ENCODE measurements at places on chromosomes 16 and 17. TPM values are rescaled to one million over a fixed set of nuclear protein-coding genes. Genes with fewer than 3 reads are reported as not detected.

DNA sequence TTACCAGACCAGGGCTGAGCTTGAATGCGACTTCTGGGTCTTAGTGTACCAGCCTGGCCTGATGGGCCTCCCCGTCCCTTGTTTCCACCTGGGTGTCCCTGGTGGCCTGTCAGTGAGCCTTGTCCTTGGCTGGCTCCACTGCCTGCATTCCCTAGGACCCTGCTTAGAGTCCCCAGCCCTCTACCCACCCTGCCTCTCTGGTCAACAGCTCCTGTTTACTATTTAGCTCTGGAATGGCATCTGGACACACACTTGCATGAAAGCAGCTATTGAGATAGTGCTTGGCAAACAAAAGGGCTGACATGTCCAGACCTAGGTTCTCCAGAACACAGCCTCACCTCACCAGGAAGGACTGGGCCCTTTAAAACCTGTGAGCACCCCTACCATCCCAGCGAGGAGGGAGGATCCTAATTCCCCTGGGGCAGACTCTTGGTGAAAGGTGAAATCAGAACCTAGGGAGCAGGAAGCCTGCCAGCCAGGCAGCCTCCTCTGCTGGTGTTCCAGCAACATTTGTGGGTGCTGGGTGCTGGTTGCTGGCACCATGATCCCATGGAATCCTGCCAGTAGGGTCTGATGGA is 38.8 kb downstream of the RAI1 start:
- DNase-seq = no peak

- no peak for DNase-seq
These were observed 2339.5 kb downstream of the TP53TG3F start for GRCh38 chr16:35798885-35799426.

DNA sequence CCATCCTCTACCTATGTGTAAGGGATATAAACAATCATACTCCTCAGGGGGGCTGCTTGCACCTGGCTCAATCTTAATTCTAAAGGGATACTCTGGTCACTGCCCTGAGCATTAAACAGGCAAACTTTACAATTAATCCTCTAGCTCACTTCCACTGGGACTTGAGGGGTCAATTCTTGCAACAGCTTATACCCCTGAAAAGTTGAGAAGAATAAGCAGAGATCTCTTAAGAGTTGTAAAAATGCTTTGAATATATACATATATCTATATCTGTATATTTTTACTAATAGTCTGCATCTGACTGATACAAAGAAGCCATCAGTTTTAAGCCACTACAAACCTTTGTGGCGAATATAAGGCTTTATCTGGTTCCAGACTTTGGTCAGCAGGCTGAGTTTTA is 19.6 kb downstream of the HEATR6 start:
- no peak for DNase-seq

- DNase-seq = peak; percentile 78
These were observed 53.2 kb downstream of the SMG6 start for GRCh38 chr17:2250140-2251095.

DNA sequence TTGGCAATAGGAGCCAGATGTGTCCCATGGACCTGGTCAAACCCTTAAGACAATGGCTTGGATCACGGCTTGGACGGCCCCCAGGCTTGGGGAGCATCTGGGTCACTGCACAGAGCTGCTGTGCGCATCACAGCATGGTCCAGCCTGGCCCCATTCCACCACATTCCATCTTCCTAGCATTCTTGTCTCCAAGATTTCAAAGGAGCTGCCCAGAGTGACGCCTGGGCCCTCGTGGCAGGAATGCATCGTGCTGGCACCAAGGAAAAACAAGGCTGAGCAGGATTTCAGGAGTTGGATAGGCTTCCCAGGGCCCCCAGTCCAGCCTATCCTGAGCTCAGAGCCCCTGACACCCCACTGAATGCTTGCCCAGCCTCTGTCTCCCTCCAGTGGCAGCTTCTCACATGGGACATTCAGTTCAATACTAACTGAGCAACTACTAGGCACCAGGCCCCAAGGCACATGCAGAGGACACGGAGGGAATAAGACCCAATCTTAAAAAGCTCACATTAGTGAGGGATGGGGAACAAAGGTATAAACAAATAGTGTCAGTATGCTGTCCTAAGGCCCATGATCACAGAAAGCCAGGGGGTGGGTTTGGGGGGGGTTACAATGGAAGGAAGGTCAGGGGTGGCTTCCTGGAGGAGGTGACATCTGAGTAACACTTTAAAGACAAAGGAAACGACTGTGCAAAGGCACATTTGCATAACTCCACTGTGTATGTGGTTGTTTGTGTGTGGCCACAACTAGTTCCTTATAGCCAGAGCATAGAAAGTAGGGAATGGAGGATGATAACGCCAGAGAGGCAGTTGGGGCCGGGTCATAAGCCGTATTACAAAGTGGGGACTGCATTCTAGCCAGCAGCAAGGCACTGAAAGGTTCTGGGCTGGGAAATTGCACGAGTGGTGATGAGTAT is 34.1 kb downstream of the TK2 start:
- DNase-seq = peak; percentile 73

GRCh38 chr17:4836221-4836620 is 3.1 kb downstream of the MINK1 start:
- no peak for DNase-seq

DNA sequence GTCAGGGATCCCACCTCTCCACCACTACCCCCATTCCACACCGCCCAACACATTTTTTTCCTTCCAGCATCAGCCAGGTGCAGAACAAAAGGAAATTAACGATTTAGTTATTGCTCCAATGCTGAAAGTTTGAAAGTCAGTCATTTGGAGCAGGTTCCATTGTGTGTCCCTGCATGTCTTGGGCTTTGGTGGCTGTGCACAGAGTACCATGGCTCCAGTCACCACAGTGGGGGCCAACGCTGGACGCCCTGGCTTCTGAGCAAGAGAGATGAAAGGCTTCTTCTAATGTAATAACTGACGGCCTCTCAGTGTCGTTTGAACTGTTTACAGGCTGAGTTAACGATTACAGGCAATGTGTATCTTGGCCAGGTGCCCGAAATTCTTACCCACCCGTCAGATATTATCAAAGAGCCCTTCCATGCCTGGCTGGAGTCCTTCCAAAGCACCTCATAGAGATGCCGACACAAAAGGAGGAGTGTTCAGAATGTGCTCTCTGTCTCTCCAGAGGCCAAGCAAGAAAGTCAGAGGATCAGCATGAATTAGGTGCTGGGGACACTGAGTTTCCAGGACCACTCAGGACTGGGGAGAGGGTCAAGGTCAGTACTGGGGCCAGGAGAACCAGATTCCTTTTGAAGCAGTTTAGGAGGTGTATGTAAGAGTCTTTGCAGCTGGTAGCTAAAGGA is 25.9 kb downstream of the RNF43 start:
- no peak for DNase-seq

- DNase-seq = no peak
These were observed 99.9 kb downstream of the SPECC1 start for GRCh38 chr17:20109076-20109475.

DNA sequence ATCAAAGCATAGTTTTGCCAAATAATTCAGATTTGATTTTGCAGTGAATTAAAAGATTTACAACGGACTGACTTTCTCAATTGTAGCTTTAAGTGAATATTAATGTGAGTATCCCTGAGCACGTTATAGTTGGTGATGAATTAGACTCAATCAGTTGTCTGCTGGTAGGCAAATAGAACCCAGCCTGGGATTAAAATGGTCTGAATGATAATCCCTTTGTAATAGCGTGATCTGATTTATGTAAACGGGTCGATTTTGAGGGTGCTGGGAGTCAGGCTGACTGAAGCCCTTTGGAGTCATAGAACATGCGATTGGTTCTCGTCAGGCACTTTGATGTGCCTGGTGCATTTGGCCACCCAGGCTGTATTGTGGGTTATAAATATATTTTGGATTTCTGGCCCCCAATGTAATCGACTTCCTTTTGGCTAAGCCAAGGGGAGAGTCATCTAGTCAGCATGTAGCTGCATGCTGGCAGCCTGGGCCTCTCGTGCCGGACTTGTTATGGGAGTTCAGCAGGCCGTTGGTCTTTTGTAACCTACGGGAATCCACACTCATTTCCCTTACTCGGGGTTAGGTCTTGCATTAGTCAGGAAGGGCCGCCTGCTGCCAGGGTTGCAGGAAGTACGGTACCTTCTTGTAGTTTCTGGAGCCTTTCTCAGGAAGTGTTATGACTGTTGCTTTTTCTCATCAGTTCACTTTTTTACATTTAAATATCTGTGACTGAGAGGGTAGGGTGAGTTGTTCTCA is 5.4 kb downstream of the PGS1 start:
- peak; percentile 76 for DNase-seq

DNA sequence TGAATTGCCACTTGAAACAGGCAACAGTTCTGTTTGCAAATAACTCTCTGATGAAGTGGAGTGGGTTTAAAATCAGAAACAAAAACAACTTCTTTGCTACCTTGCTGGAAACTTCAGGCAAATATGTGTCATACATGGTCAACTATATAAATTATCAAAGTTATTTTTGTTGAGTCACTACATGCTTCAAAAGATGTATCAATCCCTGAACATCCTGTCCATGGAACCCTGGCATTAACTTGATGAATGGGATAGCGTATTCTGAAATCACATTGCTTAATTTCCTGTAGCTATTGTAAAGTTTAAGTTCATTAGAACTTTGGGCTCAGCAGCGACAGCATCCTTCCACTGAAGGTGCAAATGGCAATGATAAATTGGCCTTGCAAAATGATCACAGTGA is 213.6 kb upstream of the MAF start:
- no peak for DNase-seq

GRCh38 chr16:54923988-54924387 is 6.7 kb upstream of the IRX5 start:
- DNase-seq = no peak

DNA sequence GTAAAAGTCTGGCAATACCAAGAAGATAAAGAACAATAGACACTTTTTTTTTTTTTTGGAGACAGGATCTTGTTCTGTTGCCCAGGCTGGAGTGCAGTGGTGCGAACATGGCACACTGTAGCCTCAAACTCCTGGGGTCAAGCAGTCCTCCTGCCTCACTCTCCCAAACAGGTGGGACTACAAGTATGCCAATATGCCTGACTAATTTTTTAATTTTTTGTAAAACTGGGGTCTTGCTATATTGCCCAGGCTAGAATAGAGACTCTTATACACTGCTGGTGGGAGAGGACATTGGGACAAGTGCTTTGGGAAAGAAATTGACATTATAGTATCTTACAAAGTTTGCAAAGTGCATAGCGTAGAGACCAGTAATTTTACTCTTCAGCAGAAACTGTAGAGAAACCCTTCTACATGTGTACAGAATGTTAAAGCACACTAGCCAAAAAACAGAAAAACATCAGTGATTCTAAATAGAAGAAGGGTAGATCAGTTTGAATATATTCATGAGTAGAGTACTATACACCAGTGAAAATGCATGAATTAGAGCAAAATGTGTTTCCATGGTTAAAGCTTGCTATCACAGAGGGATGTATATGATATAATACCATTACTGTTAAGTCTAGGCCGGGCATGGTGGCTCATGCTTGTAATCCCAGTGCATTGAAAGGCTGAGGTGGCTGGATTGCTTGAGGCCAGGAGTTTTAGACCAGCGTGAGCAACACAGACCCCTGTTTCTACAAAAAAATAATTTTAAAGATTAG is 7.0 kb upstream of the EFNB3 start:
- DNase-seq = no peak

DNA sequence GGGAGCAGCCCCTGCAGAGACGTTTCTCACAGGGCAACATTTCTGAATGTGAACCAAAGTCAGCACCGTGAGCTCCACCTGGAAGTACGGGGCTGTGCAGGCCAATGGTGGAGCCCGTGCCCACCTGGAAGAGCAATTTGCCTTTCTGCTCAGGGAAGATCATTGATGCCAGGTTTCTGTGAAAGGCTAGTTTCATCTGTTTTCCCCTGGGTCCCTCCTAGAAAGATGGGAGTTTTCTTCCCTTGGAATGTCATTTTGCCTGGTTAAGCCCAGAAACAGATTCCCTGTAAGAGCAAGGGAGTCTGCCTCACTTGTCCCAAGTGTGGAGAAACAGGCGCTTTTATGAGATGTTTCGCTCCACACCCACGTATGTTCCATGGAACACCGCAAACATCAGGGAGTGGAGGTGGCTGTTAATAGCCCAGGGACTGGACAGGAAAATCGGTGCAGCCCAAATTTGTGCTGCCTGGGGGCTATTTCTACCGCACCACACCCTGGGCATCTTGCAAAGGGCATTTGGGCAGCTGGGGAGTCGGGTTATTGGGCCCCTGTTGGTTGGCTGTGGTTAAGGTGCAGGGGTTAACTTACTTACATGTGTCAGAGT is 2.6 kb downstream of the SLC6A4 start:
- DNase-seq = no peak

GRCh38 chr16:67392301-67393059 is 818 bp downstream of the TPPP3 start:
- DNase-seq = no peak

- no peak for DNase-seq
These were observed 17.5 kb downstream of the SLC47A1 start for GRCh38 chr17:19551165-19551564.

DNA sequence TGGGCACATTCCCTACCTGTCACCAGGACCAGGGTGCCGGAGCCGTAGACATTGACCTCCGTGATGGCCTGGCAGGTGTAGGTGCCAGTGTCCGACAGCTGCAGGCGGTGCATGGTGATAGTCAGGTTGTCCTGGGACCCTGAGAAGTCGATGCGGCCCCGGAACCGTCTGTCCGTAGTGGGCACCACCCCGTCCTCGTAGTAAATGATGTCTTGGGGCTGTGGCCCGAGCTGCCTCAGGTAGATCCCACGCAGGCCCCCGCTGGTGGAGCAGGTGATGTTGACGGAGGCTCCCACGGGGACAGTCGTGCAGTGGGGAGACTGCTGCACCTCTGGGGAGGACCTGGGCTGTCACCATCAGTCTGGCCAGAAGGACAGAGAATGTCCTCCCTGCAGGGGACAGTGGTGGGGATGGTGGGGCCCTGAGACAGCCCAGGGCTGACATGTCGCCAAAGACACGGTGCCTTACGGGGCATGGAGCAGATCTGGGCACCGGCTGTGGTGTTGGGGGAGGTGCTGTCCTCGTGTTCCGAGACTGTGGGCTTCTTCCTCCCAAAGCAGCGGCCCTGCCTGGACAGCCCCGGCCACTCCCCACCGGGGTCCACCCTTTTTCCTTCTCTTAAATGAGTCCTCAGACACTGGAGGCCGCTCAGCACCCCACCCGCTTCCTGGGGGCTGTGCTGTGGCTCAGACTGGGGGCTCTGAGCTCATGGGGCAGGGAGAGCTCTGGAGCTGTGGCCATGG is 586 bp downstream of the CD7 start:
- DNase-seq = no peak

GRCh38 chr16:8355675-8356074 is 234.6 kb downstream of the TMEM114 start:
- DNase-seq = no peak

GGT6 gene
- total RNA-seq = not detected

CASKIN1 gene
- total RNA-seq = not detected

PRSS33 gene
- not detected for total RNA-seq

All from activated CD8-positive, alpha-beta memory T cell treated with anti-CD3 and anti-CD28 coated beads, Interleukin-2, amount 10 ng/mL, durations not matched to agents 7 days and 5 days (primary cell).